ENCODE measurements at places on chromosomes 2 and 18.

DNA sequence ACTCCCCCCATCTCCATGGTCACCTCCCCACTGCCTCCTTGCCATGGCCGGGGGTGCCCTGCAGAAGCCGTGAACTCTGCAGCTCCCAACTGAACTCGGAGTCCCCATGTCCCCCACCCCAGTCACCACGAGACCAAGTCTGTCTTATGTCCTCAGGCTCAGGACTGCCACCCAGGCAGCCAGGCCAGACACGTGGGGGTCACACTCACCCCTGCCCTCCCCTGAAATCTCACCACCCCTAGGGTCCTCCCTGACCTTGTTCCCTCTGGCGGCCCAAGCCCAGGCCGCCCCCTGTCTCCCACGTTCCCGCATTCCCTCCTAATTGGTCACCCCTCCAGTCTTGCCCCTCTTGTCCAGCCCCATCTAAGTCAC is 11.0 kb downstream of the AQP12A start:
- DNase-seq: no peak

DNA sequence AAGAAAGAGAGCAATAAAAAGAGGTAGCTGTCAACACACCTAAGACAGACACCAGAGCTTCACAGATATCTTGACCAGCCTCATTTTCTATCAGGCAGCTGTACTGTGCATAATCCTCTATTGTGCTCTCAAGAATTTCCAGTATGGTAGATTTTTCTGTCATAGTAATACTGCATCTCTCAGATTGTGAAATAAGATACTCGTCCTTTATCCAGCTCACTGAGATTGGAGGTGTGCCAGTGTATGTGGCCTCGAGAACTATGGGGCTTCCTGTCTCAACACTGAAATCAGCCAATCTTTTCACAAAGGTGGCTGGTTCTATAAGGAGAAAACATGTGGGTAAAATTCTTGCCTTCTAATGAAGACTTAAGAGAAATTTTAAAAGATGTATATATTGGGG is 88.9 kb downstream of the TTN start:
- no peak for DNase-seq

DNA sequence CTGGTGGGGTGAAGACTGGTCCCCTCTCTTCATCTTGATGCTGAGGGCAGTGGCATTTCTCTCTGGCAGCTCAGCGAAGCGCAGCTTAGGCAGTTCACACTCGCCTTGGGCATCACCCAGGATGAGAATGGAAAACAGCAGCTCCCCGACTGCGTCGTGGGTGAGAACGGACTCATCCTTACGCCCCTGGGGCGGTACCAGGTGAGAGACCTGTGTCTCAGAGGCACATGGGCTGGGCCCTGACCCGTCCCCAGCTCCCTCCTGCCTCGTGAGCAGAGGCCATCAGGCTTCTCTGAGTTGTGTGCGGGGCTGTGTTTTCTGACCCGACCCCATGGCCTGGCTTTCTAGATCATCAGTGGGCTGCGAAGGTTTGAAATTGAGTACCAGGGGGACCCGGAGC is 8.2 kb upstream of the CCDC74A start:
- no peak for DNase-seq

GRCh38 chr2:105990624-105991023 is 203.5 kb downstream of the UXS1 start:
- no peak for DNase-seq

DNA sequence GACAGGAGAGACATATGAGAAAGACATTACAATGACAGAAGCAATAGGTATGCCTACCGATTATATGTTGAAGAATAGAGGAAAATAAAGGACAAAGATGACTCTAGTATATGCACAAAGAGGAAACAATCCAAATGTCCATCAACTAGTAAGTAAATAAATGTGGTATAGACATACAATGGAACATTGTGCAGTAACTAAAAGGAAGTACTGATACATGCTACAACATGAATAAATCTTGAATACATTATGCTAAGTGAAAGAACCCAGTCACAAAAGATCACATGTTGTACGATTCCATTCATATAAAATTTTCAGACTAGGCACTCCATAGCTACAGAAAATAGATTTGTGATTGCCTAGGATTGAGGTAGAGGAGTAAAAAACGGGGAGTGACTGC is 28.5 kb upstream of the PGAP1 start:
- no peak for DNase-seq

- no peak for DNase-seq
Observed at GRCh38 chr2:33859176-33859575, 260.1 kb upstream of the FAM98A start.

GRCh38 chr2:132009874-132010521 is 151.8 kb downstream of the ANKRD30BL start:
- no peak for DNase-seq

GRCh38 chr2:37267685-37268084 is 36.2 kb downstream of the NDUFAF7 start:
- DNase-seq: no peak

DNA sequence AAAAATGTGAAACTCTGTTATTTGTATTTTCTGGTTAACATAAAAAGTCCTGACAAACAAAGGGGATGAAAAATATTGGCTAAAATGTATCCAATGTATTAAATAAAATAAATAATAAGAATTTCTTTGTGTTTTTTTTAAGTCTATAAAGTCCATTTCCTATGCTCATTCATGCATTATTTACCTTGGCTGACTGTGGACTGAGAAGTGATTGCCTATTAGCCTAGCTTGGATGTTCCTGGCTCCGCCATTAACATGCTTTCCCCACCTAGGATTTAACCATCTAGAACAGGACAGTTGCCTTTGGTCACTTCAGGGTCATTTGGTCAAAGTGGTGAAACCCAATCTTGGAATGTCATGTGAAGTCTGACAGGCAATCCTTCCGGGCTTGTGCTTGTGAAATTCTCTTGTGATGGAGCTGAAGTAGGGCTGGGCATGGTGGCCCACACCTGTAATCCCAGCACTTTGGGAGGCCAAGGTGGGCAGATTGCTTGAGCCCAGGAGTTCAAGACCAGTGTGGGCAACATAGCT is 60.4 kb upstream of the TANC1 start:
- no peak for DNase-seq

GRCh38 chr2:191043438-191043837 is 29.5 kb upstream of the STAT1 start:
- no peak for DNase-seq

DNA sequence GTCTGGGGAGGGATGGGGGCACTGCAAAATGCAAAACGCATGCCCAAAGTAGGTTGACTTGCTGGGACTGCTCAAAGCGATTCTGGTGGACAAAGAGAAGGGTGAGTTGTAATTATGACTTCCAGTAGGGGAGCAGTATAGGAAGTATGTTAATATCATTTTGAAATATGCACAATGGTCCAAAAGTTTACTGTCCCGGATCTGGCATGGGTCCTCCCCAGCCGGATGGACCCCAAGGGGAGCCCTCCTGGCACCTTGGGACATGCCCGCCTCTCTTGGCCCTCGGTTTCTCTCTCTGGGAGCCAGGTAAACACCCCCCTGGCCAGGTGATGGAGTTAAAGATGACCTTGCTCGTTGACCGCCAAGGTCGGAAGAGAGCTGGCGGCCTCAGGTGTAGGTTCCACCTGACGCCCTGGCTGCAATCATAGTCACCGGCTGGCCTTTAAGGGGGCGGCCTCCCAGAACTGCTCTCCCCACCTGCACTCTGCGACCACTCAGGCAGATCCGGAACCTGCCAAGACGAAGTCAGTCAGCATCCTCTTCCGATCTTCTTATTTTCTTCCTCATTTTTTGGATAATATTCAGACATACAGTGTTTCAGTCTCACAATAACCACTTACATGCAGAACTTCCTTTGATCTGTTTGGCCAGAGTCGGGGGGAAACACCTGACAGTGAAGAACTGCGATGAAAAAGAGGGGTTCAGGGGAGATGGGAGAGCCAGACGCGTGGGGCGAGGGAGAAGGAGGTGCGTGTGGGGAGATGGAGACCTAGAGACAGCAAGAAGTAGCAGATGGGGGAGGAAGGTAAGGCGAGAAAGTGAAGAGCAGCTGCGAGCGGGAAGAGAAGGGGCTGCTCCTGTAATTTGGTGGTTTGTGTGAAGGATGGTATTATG is 148.3 kb downstream of the MEIS1 start:
- no peak for DNase-seq

GRCh38 chr2:59383473-59383872 is 1142.3 kb upstream of the FANCL start:
- no peak for DNase-seq

DNA sequence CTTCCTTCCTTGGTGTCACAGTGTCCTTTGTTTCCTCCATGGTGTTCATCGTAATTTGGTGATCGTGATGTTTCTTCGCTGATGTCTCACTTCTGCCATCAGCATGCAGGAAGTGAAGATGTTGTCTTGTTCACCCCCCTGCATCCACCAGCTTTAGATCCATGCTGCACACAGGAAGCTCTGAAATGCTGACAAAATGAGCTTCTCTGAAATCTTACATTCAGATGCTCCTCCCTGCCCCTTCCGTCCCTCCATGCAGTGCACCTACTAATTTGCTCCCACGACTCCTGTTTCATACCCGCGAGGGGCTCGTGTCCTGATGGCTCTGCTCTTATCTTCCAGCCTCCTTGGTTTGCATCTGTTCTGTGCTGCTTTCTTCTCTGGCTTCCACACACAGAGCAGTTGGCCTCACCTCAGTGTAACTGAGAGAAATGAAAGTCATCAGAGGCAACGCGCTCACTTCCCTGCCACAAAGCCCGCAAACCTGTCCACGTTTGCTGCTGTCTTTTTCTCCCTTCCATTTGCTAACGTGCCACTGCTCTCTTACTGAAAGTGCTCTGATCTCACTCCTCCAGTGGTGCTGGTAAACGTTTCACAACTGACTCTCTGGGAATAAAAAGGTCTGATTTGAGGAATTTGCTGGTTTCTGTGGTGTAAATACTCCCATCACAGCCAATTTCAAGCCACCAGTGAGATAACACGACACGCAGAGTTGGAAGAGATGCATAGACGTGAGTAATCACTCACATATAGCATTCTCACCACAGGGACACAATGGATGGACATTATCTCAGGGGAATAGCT is 41.0 kb upstream of the MGAT4A start:
- peak; percentile 59 for DNase-seq

DNA sequence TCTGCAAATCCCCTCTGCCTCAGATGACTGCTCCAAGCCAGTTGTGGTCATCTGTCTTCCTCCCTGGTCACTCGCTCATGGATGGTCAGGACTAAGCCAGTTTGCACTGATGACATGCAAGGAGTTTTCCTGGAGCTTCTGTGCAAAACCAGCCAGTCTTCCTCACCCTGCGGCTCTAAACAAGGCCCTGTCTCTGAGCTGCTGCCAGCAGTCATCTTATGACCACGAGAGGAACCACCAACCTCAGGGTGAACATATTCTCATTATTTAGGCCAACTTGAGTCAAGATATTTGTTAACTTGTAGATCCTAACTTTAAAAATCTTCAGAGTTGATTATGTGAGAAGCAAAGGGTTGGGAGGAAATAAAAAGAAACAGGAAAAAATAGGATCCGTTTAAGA is 119.9 kb upstream of the CAB39 start:
- DNase-seq: no peak

- no peak for DNase-seq
Observed at GRCh38 chr18:57543560-57543959, 42.9 kb downstream of the FECH start.

GRCh38 chr2:48968011-48968410 is 186.3 kb downstream of the FSHR start:
- DNase-seq: no peak

DNA sequence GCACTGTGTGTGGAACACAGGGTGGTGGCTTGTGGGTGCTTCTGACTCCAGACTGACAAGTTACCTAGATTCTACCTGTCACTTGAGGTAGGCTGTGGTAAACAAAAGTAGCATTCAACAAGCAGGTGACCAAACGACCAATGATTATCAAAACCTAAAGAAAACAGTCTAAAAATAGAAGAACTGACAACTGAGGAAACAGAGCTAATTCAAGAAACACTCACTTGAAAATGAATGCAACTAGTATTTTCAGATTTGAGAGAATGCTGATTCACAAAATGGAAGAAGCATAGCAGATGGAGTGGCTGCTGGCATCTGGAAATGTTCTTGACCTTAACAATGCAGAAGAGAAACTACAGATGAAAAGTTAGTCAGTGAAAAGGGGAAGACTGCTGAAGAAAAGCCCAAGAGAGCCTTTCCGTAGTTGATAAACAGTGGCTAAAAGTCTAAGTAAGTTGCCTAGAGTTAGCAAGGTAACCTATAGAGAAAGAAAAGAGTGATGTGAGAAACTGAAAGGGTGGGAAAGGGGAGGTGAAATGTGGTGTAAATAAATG is 170.4 kb downstream of the NCK2 start:
- no peak for DNase-seq

DNA sequence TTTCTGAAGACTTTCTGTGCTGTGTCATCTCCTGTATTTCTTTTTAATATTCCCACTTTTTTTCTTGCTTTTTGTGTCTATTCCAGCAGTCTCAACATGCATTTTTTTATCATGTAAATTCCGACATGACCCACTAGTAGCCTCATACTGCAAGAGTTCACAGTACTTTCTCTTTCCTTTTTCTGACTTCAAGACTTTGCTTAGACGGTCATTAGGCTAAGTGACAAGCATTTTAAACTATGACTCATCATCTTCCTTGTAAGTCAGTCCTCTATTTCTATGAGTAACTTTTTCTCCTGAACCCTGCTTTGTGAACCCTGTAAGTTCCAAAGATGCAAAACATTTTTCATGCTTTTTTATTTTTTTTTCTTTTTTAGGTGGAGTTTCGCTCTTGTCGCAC is 381.2 kb downstream of the TXNL1 start:
- no peak for DNase-seq

- no peak for DNase-seq
Observed at GRCh38 chr2:187959821-187960220, 331.9 kb upstream of the GULP1 start.

GRCh38 chr2:162293122-162293786 is 25.2 kb downstream of the IFIH1 start:
- DNase-seq: no peak

GRCh38 chr2:136439064-136439676 is 321.2 kb upstream of the CXCR4 start:
- no peak for DNase-seq

- DNase-seq: no peak
Observed at GRCh38 chr2:28558158-28558820, 62.4 kb downstream of the PLB1 start.

GRCh38 chr2:12070153-12070552 is 323.7 kb downstream of the LPIN1 start:
- DNase-seq: no peak

GRCh38 chr2:23542230-23542789 is 157.3 kb downstream of the KLHL29 start:
- no peak for DNase-seq

GRCh38 chr2:121279476-121280220 is 5.4 kb downstream of the TFCP2L1 start:
- DNase-seq: no peak

GRCh38 chr18:59769129-59769865 is 72.1 kb upstream of the CCBE1 start:
- no peak for DNase-seq

GRCh38 chr2:181894381-181894780 is 2.9 kb downstream of the ITPRID2 start:
- DNase-seq: no peak

- DNase-seq: peak; percentile 4
Observed at GRCh38 chr2:8803658-8804379, 33.6 kb downstream of the KIDINS220 start.

GRCh38 chr18:9808295-9809241 is 77.2 kb upstream of the TXNDC2 start:
- no peak for DNase-seq

GRCh38 chr2:64944484-64944883 is 44.7 kb upstream of the SLC1A4 start:
- no peak for DNase-seq

GRCh38 chr2:29239209-29239960 is 124.2 kb downstream of the CLIP4 start:
- no peak for DNase-seq

GRCh38 chr2:206937555-206937954 is 1.8 kb upstream of the CPO start:
- no peak for DNase-seq

Data from activated CD4-positive, alpha-beta T cell treated with anti-CD3 and anti-CD28 coated beads for 4 hours (primary cell).